ENCODE measurements at places on chromosomes 11 and 22.
A peak's percentile ranks its signal among the peaks of the same experiment; 100 is the strongest.

- no peak for DNase-seq
Measured at GRCh38 chr11:1071571-1072115, 3.0 kb upstream of the MUC2 start.

DNA sequence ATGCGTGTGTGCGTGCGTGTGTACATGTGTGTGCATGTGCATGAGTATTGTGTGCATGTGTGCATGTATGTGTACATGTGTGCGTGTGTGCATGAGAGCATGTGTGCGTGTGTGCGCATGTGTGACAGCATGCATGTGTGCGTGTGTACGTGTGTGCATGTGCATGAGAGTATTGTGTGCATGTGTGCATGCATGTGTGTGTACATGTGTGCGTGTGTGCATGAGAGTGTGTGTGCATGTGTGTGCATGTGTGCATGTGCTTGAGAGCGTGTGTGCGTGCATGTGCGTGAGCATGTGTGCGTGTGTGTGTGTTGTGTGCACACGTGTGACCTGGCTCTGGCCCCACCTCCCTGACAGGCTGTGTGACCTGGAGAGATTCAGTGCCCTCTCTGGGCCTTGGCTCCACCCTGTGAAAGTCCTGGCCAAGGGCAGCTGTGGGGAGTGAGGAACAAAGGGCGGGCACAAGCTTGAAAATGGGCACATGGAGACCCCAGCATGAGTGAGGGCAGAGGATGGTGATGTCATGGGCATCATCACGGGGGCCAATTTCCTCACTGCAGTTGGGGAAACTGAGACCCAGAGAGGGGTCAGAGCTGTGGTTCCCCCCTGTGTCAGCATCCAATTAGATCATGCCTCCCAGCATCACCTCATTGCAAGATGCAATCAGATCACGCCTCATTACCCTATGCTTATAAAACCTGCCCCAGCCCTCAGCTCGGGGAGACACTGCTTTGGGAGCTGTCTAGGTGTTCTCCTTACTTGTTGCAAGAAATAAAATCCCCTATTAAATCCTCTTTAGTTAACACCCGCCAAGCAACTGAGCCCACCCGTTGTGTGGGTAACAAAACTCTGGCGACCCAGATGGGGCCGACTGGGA lies 658 bp downstream of the ACY3 start:
- DNase-seq: peak; percentile 82

- no peak for DNase-seq
Measured at GRCh38 chr11:95404370-95404769, 173.4 kb upstream of the SESN3 start.

DNA sequence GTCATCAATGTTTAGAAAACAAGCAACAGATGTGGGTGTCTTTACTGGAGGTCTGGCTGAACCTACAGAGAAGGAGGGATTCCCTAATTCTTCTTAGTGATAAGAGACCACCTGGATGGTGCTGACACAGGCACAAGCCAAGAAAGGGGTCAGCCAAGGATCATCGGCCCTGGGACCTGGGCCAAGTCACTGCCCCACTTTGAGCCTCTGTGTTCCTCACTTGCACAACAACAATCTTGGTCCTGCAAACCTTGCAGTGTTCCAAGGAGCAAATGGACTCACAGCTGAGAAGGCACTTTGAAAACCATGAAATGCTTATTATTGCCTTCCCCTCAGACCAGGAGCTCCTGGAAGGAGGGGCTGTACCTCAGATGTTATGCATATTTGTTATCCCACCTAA lies 7.0 kb upstream of the KCNE3 start:
- DNase-seq: no peak

GRCh38 chr11:65651589-65652510 lies 10.9 kb downstream of the RELA start:
- DNase-seq: peak; percentile 15

- DNase-seq: no peak
Measured at GRCh38 chr22:22667966-22668880, 23.8 kb downstream of the GGTLC2 start.

DNA sequence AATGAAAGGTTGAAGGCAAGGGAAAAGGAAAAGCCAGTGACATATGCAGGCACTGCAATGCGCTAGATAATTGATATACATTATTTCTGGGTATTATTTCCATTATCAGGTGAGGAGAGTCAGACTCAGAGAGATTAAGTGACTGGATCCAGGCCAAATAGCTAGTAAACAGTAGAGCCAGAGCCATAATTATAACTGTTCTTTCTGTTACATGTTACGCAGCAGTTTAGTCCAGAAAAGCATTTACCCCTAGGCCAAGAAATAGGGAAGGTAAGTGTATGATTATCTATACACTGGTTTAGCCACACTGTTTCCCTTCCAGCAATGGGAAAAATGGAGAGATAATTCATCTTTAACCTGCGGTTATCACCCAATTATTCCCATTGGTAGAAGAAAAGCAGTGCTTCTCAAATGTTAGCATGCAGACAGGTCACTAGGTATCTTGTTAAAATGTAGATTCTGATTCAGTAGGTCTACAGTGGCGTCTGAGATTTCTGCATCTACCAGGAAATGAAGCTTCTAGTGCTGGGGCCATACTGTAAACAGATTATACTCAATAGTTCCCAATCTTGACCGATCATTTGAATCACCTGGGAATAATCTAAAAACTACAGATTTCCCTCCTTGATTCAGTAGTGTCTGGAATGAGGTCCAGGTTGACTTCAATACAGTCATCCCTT lies 69.4 kb downstream of the RBFOX2 start:
- DNase-seq: no peak

- DNase-seq: no peak
Measured at GRCh38 chr11:128453444-128454336, 133.7 kb downstream of the ETS1 start.

DNA sequence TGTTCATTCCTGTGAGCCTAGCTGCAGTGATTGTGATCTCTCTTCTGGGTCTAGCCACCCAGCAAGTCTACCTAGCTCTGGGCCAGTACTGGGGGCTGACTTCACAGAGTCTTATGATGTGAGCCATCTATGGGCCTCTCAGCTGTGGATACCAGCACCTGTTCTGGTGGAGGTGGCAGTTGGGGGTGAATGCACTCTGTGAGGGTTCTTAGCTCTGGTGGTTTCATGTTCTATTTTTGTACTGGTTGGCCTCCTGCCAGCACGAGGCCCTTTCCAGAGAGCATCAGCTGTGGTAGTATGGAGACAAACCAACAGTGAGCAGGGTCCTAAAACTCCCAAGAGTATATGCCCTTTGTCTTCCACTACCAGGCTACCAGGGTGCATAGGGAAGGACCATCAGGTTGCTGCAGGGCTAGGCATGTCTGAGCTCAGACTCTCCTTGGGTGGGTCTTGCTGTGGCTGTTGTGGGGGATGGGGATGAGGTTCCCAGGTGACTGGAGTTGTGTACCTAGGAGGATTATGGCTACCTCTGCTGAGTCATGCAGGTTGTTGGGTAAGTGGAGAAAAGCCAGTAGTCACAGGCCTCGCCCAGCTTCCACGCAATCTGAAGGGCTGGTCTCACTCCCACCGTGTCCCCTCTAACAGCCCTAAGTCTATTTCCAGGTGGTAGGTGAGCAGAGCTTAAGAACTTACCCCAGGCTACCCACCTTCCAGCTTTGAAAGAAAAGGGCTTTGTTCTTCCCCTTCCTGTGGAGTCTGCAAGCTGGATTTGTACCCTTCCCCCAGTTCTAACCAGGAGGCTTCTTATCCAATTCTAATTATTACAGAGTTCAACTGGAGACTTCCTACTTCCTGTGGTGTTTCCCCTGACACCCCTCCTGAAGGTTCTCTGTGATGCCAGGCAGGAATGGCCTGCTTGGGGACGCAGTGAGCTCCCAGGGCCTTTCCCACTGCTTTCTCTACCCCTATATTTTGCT lies 250.7 kb downstream of the LUZP2 start:
- no peak for DNase-seq

GRCh38 chr11:69295995-69296889 lies 2.3 kb downstream of the MYEOV start:
- DNase-seq: peak; percentile 30

GRCh38 chr11:69657911-69658625 lies 17.1 kb downstream of the LTO1 start:
- DNase-seq: no peak

GRCh38 chr11:45678976-45679375 lies 13.6 kb upstream of the CHST1 start:
- DNase-seq: no peak

DNA sequence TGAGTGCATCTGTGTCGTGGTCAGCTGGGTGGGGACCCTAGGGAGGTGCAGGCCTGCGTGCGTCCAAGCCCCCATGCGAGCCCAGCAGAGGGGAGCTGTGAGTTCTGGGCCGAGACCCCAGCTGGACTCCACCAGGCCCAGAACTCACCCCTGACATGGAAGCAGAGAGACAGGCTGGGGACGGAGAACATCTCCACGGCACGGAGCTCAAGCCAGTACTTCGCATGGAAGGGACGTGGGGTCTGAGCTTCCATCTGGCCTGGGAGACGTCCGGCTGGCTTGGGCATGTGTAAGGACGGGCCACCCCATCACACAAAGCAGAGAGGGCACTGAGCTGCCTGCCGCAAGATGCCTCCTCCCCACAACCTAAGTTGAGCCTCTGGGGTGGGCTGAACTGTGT lies 422.4 kb downstream of the CTTN start:
- DNase-seq: no peak
